HT-29 (cell line): ENCODE measurements at places on chromosomes 6 and 20. TPM values are rescaled to one million over a fixed set of nuclear protein-coding genes. Genes with fewer than 3 reads are reported as not detected.

DNA sequence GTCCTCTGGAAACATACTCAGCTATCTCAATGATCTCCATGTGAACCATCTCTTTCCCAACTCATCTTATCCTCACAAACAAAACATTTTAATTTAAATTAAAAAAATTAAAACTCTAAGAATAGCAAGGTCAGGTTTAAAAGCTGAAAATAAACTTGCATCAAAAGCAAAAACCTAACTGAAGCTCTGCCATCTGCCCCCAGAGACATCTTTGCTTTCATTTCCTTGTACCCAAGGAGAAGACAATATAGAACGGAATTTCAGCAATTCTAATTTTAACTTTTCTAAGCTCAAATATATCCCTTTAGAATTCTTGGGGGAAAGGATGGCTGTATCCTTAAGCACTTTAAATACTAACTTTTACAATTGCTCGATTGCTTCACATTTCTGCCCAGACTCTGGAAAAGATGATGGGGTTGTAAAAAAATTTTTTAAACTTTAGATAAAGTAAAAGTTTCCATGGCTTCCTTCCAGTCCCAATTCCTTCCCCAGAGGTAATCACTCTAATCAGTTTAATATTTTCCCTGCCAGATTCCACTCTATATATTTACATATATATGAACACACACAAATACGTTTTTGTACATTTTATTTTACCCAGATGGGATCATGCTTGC lies 69.2 kb upstream of the SMIM29 start:
- no peak for DNase-seq

DNA sequence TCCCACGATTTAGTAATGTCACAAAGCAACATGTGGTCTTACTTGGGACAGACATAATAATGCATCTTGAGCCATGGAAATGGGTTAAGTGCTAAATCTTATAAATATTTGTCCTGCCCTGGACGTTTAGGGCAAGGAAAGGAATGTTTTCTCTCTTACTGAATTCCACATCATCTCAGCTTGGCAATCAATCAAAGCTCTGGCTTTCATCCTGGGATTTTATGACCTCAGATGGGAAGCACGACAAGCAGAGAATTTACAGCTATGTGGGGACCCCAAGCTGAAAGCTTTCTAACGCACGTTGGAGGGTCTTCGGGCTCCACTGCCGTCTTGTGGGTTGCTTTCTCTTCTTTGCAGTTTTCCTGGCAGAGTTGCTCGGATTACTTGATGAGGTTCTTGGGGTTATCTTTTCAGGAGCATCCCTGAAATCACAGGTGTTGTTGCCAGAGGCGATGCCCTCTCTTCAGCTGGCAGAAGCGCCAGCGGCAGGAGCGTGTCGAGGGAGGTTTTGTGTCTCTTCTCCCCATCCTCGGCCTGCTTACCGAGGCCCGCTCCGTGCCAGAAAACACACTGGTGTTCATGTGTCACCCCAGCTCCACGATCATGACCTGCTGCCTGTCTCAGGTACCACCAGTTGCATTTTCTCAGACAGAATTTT lies 73.4 kb upstream of the FRMD1 start:
- DNase-seq, result no peak

The STMND1 gene
- total RNA-seq, result not detected in 2 replicates

The KIZ gene
- total RNA-seq, result 8.5 and 11.5 TPM in 2 replicates
